NCI-H82 (cell line): ENCODE measurements at places on chromosomes 13 and 19.

- DNase-seq = no peak
Measured at GRCh38 chr19:30183807-30184490, 188.2 kb upstream of the ZNF536 start.

DNA sequence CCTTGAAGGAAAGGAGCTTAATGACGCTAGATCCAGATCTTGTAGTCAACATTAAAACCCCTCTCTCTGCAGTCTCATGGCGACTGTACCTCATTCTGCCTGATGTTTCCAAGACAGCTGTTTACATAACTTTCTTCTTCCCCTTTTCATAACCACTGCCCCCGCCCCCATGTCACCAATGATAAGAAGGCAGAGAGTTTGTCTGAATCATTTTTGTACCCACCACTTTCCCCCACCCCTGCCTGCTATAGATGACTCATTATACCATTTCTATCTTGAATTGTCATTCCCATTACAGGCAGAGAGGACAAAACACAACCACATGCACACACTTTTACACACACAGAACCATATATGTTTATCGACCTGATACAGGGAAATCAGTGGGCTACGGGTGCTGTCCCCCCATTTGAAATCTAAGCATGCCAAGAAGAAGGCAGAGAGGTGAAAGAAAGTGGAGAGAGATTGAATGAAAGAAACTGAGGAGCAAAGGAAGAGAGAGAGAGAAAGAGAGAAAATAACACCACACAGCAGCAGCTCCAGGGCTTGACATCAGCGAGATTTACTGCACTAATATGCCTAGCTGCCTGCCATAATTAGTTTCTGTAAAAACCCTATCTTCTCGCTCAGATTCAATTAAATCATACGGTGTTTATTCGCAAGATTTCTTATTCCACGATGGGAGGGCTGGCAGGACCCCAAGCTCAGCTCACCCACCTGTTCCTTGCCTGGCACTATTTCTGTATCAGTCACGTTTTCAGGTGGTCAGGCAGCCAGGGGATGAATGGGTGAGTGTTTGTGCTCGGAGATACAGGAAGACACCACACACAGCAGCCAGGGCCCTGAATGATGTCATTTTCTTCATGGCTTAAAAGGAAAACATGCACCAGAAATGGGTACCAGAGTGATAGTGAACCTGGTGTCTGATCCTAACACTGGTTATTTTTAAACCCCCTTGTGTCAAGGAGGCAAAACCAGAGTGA is 114.3 kb upstream of the SERP2 start:
- no peak for DNase-seq

- DNase-seq = no peak
Measured at GRCh38 chr13:90757127-90757680, 590.3 kb upstream of the MIR17HG start.

- DNase-seq = no peak
Measured at GRCh38 chr19:46020819-46021125, 2.1 kb downstream of the PGLYRP1 start.

DNA sequence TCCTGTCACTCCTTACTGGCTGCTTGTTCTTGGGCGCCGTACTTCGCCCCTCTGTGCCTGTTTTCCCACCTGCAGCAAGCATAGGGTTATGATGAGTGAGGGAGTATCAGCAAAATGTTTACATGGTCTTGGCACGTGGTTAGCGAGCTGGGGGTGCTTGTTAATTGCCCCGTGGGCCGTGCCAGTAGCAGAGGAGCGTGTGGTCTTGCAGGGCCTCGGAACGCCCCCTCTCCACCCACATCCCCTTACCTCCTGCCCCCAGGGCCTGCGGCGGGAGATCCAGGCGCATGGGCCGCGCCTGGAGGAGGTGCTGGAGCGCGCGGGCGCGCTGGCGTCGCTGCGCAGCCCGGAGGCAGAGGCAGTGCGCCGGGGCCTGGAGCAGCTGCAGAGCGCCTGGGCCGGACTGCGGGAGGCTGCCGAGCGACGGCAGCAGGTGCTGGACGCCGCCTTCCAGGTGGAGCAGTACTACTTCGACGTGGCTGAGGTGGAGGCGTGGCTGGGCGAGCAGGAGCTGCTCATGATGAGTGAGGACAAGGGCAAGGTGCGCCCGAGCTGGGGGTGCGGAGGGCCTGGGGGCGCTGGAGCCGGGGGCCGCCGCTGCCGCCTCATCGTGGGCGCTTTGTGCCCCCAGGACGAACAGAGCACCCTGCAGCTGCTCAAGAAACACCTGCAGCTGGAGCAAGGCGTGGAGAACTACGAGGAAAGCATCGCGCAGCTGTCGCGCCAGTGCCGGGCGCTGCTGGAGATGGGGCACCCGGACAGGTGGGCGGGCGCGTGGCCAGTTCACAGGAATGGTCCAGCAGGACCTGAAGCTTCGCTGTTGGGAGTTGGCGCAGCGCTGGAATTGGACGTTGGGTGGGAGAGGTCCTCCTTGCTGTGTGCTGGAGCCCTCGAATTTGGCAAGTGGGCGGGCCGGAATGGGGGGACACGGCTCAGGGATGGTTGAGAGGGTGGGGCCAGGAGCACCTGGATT is 22.5 kb upstream of the SHKBP1 start:
- no peak for DNase-seq

GRCh38 chr13:38899571-38899970 is 91.1 kb downstream of the STOML3 start:
- DNase-seq = peak; percentile 32

GRCh38 chr13:65789815-65790214 is 1440.3 kb downstream of the PCDH9 start:
- no peak for DNase-seq

DNA sequence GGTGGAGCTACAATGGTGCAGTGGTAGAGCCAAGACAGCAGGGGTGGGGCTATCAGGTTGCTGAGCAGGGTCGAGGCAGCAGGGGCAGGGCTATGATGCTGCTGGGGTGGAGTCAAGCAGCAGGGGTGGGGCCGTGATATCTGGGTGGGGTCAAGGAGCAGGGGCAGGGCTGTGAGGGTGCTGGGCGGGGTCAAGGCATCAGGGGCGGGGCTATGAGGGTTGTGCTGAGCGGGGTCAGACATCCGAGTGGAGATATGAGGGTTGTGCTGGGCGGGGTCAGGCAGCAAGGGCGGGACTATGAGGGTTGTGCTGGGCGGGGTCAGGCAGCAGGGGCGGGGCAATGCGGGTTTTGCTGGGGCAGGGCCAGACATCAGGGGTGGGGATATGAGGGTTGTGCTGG is 14.7 kb downstream of the HCN2 start:
- peak; percentile 68 for DNase-seq

DNA sequence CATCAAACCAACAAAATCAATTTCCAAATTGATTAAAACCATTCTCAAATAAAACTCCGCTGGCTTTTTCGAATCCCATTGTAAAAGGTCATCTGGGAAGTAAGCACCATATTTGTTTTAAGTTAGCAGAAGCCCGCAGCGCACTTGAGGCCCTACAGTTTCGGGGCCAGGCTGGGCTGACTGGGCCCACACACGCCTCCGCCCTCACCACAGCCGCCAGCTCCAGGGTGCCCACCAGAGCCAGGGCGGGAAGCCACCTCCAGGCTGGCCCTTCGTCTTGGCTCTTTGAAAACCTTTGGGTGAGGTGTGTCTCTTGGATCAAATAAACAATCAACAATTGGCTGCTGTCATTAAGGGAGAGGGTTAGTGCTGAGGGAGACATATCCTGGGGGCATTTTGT is 133.3 kb downstream of the SOX1 start:
- DNase-seq = no peak

GRCh38 chr13:20291037-20291436 is 58.9 kb upstream of the GJB6 start:
- DNase-seq = no peak

DNA sequence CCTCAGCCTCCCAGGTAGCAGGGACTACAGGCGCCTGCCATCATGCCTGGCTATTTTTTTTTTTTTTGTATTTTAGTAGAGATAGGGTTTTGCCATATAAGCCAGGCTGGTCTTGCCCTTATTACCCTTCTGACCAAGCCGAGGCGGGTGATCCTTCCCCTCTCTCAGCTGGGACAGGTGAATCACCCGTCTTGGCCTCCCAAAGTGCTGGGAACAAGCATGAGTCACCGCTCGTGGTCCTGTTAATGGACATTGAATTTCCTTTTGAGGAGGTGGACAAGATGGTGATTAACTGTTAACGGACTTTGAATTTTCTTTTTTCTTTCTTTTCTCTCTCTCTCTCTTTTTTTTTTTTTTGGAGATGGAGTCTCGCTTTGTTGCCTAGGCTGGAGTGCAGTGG is 10.6 kb downstream of the CD70 start:
- DNase-seq = no peak

DNA sequence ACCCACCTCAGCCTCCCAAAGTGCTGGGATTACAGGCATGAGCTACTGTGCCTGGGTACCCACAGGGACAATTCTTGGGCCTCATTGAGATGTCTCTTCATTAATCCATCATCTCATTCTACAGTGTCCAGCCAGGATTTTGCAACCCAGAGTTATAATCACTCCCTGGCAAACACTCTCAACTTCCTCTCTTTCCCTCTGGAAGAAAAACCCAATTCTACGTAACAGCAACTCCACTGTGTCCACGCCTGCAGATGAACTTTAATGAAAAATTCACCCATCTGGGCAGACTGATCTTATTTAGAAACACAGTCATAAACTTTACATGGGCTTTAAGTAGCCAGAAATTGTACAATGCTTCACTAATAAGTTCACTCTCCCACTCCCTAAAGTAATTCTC is 90.1 kb upstream of the ABCC4 start:
- no peak for DNase-seq

DNA sequence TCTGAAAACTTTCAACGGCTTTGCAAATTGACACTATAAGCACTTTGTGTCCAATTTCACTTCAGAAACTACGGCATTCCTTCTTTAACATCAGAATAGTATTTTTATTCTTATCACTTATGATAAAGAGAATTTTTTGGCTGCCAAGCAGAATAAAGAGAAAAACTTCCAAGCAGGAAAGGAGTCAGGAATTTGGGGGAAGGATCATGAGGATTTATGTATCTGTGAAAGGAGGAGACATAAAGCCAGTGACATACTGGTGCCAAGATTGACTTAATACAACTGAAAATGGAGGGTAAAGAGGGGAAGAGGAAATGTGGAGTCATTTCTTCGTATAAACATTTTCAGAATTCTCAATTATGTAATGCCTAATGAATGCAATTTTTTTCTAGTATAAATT is 94.7 kb downstream of the RBM26 start:
- DNase-seq = peak; percentile 31

DNA sequence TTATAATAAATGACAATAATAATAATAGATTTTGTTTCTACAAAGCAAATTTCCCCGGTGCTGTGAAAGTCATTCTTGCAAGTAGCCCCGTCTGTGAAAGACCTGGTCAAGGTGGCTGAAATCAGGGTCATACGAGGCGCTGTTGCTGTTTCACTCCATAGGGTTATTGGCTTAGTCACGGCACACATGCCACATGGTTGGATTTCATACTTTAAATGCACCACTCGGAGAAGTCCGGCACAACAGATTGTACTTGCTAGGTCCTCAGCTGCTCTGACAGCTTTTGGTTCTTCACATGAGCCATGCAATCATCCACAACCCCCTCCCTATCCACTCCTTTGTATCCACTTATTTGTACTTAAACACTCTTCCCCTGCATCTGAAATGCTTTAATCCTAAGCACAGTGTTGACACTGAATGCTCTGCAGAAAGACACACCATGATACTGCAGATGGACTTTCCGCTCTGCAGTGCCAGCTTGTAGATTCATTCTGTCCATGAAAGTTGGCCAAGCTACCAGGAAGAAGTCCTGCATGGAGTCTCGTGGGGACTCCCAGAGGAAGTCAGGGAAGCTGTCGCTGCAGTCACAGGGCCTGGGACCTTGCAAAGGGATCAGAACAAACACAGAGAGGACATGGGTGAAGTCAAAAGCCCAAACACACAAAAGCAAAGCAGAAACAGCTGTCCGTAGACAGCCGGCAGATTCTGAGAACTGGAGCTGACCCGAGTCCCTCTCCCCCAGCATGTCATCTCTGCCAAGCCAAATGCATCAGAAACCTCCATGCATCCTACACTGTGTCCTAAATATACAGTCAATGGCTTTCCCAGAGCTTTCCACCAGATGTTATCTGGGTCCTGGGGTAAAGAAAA is 124.6 kb downstream of the COL4A2 start:
- DNase-seq = peak; percentile 39

DNA sequence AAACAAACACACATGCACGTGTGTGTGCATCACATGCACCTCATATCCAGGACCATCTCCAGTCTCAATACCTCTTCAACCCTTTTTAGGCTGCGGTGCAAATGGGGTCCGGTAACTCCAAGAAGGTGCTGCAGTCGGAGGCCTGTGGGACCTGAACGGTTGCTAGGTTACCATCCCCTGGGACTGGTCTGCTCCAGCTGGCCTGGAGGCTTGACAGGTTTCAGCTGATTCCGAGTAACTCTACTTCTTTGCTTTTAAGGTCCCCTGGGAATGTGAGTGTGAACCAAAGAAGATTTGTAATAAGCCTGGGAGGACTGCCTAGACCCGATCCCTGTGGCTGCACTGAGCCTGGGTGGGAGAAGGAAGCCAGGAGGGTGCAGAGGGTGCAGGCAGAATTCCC is 117.5 kb downstream of the CCNA1 start:
- DNase-seq = peak; percentile 88

DNA sequence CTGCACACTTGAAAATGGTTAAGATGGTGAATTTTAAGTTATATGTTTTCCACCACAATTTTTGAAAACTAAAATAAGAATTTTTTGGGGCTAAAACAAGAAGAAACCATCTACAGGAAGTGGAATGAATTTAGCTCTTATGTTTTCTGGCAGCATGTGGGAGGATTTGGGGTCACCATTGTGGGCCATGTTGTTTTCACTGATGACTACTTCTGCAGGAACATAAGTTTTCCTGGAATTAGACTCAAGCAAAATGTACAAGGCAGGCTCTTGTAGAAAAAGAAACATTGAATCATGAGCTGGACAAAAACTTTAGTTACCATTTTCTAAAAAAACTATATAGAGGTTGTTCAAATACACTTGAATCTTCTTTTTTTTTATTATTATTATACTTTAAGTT is 125.3 kb upstream of the C1QTNF9B start:
- no peak for DNase-seq

GRCh38 chr13:37695200-37695599 is 96.6 kb upstream of the POSTN start:
- no peak for DNase-seq

GRCh38 chr13:30006246-30006645 is 155.8 kb upstream of the UBL3 start:
- DNase-seq = no peak

DNA sequence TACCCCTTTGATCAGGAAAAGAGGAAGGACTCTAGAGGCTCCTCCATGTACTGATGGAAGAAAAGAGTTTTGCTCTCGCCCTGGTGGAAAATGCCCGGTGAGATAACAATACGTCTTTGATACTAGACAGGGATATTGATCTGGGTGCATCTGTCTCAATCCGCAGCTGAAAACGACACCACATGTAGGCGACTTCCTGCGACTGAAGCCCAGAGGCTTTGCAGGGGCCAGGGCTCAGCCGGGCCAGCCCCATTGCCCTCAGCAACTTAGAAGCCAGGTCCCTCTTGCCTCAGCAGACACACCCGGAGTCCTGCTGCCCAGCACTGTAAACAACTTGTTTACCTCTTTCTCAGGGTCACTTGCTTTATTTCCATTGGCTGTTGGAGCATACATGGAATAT is 409.4 kb downstream of the IRS2 start:
- DNase-seq = peak; percentile 21

GRCh38 chr19:38247734-38248268 is 8.4 kb downstream of the PPP1R14A start:
- peak; percentile 57 for DNase-seq

GRCh38 chr19:36652958-36653357 is 13.7 kb downstream of the ZNF461 start:
- DNase-seq = no peak

GRCh38 chr19:19485161-19485997 is 30.0 kb downstream of the TSSK6 start:
- no peak for DNase-seq

GRCh38 chr19:14544977-14545715 is 15.8 kb downstream of the TECR start:
- DNase-seq = no peak
